Kidney capillary endothelial cell (primary cell): ENCODE measurements at places on chromosomes 6 and 20.

GRCh38 chr6:150238846-150239407, 96.1 kb downstream of the PPP1R14C start:
- no peak for DNase-seq

DNA sequence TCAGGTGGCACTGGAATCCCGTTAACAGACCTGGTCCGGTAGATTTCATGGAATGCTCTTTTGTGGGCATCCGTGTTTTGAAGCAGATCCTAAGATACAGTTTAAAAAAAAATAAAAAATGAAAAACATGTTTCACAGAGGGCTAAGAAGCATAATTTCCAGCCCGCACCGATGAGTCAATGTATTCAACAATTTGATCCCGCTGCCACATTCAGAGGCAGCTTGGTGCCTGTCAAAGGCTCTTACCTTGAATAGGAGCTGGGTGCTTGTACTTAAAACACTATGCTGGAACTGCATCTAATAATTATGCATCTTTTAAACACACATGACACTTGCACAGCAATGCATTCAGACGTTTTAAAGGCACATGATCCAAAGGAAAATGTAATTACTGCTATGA, 164.8 kb downstream of the SYNE1 start:
- no peak for DNase-seq

GRCh38 chr6:124053315-124053714, 249.7 kb downstream of the NKAIN2 start:
- DNase-seq: no peak

GRCh38 chr6:110357664-110358552, at the start of gene METTL24:
METTL24 (minus strand) TSS chr6:110358349; CDS start chr6:110358272, 77 bp downstream.
- no peak for DNase-seq

DNA sequence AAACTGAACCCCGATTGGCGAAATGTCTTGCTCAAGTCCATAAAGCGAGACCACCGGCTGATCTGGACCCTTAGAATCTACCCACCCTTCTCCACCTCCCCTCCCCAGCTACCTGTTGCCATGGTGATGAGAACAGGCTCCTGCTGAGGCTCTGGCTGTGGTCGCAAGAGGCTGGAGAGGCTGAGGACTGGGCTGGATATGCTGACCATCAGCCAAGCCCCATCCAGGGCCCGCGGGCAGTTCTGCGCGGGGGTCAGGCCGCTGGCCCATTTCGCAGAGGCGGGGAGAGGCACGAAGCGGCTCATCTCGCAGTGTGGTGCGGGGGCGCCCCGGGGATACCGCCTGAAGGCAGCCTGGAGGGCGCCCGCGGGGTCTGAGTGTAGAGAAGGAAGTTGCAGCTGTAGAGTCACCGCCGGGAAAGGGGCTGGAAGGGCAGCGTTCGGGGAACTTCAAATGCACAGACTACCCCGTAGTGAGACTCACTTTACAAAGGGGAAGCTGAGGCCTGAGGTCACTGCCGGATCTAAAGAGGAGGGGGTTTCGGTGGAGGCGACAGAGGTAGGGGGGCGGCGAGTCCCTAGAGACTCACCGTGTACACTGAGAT, 671 bp downstream of the TAPBP start:
- peak; percentile 53 for DNase-seq

DNA sequence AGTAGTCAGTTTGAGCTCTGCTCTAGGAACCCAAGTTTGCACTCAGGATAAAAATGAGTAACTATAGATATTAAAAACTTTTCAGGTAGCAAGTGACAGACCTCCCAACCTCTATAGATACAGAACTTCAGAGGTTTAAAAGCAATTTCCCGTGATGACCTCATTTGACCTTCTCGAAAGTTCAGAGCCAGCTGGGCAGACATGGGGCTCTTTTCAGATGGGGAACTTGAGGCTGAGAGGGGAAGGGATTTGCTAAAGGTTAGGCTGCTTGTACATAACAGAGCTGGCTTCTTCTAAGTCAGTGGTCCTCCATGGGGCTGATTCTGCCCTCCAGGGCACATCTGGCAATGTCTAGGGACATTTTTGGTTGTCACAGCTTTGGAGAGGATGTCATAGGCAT, 58.8 kb upstream of the ZNF831 start:
- DNase-seq: no peak

DNA sequence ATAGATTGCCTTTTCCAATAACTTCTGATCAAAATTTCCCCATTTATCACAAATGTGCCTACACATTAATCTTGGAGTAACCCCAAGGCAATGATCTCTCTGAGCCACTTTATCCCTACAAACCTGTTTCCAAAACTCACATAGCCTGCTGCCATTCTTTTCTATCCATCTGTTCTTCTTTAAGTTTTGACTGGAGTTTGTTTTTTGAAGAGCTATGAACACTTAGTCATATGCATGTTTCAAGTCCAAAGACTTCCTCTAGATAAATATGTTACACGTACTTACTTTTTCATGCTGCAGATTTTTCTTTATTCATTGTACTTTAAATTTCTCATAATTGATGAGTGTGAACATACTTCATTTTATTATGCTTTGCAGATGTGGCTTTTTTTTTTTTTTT, 488.9 kb upstream of the CITED2 start:
- DNase-seq: no peak

- DNase-seq: no peak
Observed at GRCh38 chr20:37407573-37408002, 61.6 kb downstream of the SRC start.

- DNase-seq: no peak
Observed at GRCh38 chr6:43291708-43292107, 6.4 kb upstream of the SLC22A7 start.

GRCh38 chr20:56631318-56631989, 2.3 kb downstream of the TFAP2C start:
- no peak for DNase-seq

DNA sequence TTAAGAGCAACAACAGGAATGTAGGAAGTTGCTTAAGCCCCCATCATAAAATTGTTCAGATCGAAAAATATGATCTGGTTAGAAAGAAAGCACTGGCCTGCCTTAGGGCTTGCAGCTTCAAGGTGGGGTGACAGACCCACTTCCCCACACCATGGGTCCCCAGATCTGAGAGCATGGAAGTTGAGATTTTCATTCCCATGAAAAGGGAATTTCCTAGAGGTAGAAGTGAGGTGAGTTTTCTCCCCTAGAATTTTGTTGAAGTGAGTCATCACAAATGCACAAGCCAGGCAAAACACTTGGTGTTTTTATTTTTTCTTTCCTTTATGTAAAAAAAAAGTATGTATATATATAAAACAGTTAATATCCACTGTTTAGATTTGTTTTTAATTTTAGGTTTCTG, 213.6 kb upstream of the SUPT3H start:
- no peak for DNase-seq

- DNase-seq: peak; percentile 35
Observed at GRCh38 chr20:22810626-22811569, 224.2 kb upstream of the SSTR4 start.

DNA sequence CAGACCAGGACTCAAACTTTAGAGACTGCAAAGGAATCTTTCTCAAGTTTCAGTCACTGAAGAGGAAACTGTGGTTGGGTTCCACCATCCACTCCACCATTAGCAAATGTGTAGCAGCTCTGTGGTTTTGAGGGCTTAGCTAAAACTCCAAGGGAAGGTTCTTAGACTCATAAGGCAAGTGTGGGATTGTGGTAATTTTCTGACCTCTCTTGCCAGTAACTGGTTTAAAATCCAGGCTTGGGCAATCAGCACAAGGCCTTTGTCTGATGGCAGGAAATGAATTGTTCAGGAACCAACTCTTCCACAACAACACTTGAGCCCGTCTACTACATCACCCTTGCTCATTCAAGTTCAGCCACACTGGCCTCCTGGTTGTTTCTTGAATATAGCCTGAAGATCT, 68.6 kb upstream of the FBXL4 start:
- DNase-seq: peak; percentile 11

DNA sequence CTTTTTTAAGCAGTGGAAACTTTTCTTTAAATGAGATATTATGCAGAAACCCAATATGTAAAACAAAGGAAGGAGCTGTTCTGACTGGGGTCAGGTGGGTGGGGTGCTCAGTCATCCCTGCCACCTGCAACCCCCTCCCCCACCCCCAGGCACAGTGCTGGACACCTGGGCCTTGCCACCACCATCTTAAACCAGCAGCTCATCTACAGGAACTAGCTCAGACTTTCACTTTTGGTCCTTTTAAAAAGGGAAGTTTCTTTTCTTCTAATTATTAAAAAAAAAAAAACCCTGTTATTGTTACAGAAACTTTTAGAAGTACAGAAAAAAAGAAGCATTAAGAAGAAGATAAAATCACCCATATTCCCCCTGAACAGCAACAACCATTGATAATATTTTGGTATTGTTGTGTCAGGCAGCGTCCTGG, 37.1 kb downstream of the PPP1R16B start:
- DNase-seq: no peak

DNA sequence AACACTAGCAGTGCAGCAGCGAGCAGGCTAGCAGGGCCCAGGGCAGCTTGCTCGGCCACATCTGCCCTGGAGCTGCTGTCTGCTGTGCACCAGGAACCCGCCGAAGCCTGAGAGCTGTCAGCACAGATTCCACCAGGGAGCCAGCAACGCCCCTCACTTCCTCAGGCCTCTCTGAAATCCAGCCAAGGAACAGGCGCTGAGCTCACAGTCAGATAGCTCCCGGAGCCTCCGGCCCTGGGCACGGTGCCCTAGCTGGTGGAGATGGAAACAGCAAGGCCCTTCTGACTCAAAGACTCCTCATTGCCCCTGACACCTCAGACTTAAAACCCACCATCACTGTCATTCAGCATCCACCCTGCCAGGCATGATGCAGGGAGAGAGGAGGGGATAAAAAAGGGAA, 839.4 kb downstream of the MAFB start:
- peak; percentile 50 for DNase-seq

DNA sequence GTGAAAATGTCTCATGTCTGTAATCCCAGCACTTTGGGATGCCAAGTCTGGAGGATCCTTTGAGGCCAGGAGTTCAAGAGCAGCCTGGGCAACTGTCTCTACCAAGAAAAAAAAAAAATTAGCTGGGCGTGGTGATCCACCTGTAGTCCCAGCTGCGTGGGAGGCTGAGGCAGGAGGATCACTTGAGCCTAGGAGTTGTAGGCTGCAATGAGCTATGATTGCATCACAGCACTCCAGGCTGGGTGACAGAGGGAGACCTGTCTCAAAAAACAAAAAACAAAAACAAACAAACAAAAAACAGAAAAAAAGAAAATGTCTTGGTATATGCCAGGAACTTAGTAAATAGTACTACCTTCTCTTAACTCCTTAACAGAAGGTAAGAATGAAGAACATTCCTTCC, 31.4 kb upstream of the TMEM14A start:
- DNase-seq: no peak

- DNase-seq: peak; percentile 60
Observed at GRCh38 chr6:137271245-137272183, 52.3 kb upstream of the IFNGR1 start.

- DNase-seq: no peak
Observed at GRCh38 chr20:45052698-45053429, 48.1 kb downstream of the KCNS1 start.

- no peak for DNase-seq
Observed at GRCh38 chr6:117496383-117496990, 14.0 kb downstream of the DCBLD1 start.

DNA sequence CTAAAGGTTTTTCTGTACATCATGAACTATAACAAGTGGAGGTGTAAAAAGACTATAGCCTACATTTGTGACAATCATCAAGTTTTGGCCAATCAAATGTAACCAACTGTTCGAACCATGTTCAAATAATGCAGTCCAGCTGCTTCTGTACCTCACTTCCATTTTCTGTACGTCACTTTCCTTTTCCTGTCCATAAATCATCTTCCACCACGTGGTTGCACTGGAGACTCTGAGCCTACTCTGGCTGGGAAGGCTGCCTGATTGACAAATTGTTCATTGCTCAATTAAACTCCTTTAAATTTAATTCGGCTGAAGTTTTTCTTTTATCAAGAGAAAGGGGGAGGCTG, 270.4 kb upstream of the JARID2 start:
- DNase-seq: peak; percentile 9

- DNase-seq: peak; percentile 68
Observed at GRCh38 chr6:26175428-26176181, 88.4 kb downstream of the HFE start.

DNA sequence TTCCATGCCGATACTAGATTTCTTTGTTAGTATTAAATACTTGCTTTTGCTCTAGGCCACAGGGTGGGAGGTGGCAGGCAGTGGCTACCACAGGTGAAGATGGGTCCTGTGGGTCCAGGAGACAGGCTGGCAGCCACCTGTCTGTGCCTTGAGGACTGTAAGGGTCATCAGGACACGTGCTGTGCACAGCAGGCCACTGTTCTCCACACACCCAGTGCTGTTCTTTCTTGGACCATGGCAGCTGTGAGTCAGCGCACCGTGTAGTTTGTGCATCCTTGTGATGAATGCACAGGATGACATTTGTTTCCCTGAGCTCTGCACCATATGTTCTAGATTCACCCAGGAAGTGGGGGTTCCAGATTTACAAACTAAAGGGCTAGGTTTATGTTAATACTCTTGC, 317.0 kb downstream of the ZFAND3 start:
- DNase-seq: no peak

GRCh38 chr6:42084889-42085288, 34.6 kb downstream of the TAF8 start:
- DNase-seq: no peak

- DNase-seq: no peak
Observed at GRCh38 chr6:39593646-39594045, 131.6 kb downstream of the KIF6 start.

DNA sequence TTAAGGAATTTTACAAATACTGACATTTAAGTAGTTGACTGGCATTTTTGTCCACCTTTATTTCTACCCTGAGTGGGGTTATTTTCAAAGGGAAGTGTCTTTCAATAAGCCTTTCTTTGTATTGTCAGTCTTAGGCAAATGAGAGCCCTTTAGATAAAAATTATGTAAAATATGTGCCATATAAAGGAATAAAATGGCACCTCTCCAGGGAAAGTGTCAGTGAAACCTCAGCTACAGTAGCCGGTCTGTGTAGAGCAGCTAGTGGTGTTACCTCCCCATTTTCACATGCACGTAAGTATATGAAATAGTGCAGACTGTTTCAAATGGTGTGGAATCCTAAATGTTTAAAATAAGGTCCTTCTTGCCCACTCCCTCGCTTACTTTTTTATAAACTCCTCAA, 5.0 kb downstream of the FAM217B start:
- no peak for DNase-seq

GRCh38 chr6:155694419-155694790, 238.8 kb upstream of the NOX3 start:
- DNase-seq: no peak

GRCh38 chr20:57350081-57350710, 859 bp upstream of the RAE1 start:
- DNase-seq: no peak
